ENCODE measurements at places on chromosomes 5 and 9.

GRCh38 chr9:22354699-22355384, 91.8 kb upstream of the DMRTA1 start:
- DNase-seq: no peak

DNA sequence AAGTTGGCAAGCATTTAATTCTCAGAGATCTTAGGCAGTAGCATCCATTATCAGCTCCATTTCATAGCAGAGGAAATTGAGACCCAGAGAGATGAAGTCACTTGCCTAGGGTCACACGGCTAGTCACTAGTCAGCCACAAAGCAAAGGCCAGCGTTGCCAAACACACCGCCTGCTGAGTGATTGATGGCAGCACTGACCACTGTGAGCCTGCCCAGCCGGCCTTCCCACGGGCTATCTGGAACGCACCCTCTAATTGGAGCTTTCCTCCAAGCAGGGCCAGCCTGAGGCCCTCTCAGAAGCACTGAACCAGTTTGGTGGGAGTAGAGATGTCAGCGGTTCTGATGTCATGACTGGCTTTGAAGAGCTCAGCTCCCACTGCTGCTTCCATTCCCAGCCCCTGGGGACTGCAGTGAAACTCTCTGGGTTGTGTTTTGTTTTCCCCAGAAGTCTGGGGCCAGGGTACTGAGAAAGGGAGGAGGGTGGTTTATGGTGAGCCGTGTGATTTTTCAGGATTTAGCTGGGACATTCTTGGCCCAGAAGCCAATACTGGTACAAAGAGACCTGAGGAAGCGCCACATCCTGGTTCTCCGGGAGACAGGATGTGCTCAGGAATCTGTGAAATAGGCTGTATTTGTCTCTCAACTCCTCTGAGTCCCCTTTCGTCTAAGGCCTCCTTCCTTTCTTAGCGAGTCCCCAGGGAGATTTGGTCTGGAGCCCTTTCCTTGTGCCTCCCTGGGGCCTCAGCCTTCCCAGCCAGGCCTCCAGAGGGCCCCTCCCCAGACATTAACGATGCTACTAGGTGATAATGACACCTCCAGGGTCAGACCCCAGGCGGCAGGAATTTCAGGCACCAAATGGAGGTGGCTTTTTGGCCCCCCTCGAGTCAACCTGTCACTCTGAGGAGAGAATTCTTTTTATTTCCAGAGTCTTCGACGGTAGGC, 44.5 kb downstream of the SPRY4 start:
- no peak for DNase-seq

DNA sequence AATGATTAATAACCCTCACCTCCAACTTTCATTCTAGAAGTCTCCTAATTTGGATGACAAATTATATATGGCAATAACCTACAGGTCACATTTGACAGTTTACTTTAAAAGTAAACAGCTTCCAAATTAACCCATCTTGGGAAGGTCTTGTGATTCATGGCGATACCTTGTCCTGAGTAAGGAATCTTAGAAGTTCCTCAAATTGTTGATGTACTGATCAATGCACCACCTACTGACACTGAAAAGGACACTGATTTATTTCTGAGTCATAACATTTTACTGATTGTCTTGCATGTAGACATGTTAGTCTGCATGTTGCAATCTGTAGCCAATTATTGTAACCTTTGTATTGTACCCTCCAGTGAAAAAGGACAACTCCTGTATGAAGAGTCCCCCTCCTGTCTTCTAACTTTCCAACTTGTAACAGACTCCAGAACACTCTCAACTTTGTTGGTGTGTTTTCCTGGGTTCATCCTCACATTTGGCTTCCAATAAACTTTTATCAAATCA, 16.0 kb upstream of the SLC22A5 start:
- no peak for DNase-seq

GRCh38 chr5:176416965-176417364, 626 bp upstream of the CLTB start:
- no peak for DNase-seq

GRCh38 chr9:117825609-117826347, 121.6 kb downstream of the TLR4 start:
- DNase-seq: no peak

DNA sequence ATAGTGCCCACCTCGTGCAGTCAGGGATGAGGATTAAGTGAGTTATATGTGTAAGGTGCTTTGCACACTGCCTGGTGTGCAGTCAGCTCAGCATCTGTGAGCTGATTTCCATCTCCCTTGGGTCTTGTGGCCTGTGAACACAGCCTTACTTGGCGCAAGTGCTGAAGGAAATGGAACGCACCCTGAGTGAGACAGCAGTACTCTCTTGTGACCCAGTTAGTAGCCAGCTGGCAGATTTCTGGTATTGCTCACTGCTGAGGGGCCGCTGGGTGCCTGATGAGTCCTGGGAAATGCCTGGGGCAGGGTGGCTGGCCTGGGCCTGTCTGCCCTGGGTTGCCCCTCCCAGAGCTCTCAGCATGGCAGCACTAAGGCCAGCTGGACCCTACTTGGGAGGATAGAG, 90.9 kb upstream of the BOD1 start:
- DNase-seq: peak; percentile 26

DNA sequence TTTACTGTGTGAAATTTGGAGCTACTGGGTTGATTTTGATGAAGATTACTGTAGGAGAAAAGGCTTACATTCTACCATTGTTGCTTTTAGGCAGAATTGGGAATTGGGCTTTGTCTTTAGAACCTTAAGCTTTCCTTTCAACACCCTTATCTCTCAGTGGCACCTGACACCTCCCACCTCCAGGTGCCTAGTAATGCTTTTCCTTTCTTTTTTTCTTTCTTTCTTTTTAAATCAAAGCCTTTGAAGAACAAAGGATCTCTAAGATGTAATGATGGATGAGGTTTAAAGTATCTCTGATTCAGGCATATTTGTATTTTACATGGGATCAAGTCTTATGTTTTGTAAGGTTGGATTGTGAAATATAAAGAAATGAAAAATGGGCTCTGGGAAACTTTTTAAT, 2.9 kb upstream of the ADGRV1 start:
- no peak for DNase-seq

DNA sequence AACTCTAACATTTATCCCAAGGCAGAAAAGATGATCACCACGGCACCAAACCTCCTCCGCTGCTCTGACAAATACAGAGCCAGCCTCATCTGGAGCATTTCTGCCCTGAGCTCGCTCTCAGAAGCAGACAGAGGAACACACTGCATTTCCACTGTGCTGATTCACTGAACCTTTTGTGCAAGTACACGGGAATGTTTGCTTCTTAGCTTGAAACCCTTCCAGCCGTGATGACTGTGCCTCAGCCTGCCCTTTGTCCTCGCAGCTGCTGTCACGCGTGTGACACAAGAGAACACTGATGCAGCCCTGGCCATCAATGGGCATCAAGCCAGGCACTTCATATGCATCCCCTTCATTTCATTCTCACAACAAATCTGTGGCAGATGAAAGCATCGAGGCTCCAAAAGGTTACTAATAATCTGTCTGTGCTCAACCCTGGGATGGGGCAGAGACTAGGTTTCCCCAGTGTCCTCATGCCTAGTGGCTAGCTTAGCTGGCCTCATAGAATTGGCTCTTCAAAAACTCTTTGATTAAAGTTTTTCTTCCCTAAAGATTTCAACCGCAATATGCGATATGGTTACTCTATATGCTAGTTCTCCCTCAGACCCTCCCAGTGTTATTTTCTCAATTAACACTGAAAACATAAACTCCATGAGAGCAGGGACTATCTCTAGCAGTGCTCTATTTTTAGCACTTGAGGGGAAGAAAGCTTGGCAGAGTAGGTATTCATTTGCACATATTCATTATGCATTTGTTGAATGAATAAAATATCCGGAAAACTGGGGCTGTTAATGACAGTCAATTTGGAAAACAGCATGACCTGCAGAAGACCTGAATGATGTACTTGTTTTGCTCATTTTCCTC, 7.3 kb downstream of the CDC14B start:
- DNase-seq: peak; percentile 70

DNA sequence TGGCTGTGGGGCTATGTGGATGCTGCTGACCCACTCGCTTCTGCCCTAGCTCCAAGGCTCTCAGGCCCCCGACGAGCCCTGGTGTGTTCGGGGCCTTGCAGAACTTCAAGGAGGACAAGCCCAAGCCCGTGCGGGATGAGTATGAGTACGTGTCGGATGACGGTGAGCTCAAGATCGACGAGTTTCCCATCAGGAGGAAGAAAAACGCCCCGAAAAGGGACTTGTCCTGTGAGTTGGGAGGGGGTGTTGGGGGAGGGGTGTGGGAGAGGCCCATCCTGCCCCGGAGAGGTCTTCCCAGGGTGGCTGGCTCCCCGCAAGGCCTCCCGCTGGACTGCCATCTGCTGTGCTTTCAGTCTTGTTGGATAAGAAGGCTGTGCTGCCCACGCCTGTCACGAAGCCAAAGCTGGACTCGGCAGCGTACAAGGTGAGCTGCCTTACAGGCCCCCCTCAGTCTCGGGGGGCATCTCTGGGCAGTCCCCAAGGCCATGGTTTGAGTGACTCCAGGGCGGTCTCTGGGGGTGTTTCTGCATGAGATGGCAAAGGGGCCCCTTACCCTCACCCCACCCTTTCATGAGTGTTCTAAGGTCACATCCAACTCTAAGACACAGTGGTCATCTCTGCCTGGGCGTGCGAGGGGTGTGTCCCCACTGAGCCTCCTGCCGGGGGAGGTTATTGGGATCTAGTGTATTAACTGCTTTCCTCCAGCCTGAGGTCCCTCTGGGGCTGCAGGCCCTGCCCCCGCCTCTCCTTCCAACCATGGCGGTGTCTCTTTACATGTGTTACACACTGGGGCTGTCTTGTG, 89.5 kb downstream of the PHF2 start:
- DNase-seq: no peak

- no peak for DNase-seq
Observed at GRCh38 chr9:87766697-87767096, 40.8 kb downstream of the CTSL start.

- DNase-seq: no peak
Observed at GRCh38 chr5:126552614-126553013, 42.4 kb downstream of the ALDH7A1 start.

DNA sequence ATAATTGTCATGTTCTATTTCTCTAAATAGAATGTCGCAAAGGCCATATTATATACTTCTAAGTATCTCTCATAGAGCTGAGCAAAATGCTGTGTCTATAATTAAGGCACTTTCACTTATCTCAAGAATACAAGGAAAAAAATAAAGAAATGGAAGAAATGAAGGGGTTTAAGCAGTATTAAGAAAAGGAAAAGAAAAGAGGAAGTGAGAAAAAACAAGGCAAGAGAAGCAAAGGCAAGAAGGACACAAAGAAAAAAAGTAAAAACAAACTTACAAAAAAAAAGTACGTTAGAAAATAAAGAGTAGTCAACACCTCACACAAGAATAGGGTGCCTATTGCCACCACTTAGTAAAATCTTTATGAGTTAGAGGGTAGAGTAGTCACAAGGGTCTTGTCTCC, 506.2 kb downstream of the GABRG2 start:
- DNase-seq: no peak

GRCh38 chr9:127522727-127523126, 71.4 kb downstream of the LRSAM1 start:
- no peak for DNase-seq

DNA sequence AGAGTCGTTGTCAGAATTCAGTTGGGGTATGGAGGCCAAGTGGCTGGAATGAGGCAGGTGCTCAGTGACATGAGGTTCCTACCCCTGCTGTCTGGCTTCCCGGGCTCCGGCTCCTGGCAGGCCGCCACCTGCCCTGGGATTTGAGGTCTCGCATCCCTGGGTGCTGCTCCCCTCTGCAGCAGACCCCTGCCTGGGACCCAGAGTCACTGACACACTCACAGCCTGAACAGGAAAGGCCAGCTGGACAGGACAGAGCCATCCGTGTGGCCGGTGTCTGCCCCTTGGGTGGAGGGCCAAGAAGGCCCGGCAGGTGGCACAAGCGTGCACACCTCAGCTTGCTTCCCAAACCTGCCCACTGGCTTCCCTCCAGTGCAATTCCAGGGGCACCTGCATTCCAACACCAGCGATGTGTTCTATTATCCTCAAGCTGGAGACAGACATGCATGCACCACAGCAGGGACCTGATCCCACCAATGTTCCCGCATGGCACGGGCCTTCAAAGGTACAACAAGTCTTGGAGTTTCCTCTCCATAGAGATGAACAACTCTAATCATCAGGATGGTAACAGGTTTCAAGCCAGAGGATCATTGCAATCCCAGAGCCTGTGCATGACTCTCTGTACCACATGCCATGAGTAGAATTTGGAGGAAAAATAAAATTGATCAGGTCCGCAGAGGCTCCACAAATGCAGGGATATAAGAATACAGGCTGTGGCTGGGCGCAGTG, 45.6 kb upstream of the RNF130 start:
- DNase-seq: no peak

DNA sequence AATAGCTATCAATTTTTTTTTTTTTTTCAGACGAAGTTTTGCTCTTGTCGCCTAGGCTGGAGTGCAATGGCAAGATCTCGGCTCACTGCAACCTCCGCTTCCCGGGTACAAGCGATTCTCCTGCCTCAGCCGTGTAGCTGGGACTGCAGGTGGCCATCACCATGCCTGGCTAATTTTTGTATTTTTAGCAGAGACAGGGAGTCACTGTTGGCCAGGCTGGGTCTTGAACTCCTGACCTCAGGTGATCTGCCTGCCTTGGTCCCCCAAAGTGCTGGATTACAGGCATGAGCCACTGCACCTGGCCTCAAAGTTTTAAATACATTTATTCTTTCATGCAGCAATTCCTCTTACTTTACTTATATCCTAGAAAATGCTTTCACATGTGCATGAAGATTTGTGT, 17.6 kb downstream of the TRIM14 start:
- no peak for DNase-seq

DNA sequence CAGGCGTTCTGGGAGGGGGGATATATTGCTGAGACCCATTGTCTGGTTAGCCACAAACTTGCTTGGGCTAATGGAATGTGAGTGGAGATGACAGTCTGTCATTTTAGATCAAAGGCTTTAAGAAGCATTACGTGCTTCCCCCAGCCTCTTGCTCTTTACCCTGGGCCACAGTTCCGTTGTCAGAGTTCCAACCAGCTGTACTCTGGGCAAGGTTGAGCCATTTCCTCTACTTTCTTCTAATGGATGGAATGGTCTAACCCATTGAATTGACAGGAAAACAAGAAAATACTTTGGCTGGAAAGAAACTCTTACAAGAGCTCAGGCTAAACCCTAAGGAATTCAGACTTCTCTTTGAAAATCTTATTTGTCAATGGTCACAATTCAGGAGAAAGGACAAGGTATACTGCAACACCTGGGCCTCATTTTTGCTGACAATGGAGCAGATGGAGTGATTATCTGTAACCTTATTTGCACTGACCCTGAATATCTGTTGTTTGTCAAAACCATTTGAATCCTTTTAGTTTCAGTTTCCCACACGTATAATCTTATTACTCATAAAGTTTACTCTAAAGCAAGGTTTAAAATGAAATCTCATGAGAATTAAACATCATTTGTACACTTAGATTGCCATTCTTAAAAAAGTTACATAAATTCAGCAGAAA, 231.4 kb downstream of the PDE4D start:
- no peak for DNase-seq

DNA sequence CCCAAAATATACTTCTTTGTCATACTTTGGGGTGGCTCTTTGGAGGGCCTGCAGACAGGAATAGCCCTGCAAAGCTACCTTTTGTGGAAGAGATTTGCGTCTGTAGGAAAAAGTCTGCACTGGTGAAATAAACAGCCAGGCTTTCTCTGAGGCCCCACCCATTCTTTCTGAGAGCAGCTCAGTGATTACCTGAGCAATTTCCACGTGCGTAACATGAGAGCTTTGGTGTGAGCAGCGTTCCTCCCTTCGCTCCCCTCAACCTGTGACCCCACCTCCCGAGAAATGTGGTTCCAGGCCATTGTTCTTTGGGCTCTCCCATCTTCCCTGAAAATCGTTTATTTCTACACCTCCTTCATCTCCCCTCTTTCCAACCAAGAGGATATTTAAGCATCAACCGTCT, 23.8 kb upstream of the FBP1 start:
- DNase-seq: no peak

Data from anterior cingulate cortex (tissue), 58 donors.